ENCODE measurements at places on chromosomes 13 and 19.

- DNase-seq = no peak
Measured at GRCh38 chr13:46361276-46361934, 25.6 kb downstream of the RUBCNL start.

DNA sequence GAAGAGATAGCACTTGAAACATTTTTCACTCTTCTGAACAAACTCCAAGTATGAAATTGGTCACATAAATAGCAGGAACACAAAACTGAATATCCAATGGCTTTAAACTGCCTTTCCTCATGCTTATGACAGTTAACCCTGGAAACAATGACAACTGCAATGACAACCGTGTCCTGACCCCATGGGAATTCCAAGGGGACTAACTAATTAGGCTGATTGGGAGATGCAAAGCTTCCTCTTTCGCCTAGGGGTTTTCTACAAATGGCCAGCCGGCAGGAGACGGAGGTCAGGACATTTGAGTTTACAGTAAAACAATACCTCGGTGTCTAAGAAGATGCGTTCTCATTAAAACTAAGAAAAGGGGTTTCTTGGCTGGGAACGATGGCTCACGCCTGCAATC, 53.0 kb upstream of the URAD start:
- DNase-seq = no peak

DNA sequence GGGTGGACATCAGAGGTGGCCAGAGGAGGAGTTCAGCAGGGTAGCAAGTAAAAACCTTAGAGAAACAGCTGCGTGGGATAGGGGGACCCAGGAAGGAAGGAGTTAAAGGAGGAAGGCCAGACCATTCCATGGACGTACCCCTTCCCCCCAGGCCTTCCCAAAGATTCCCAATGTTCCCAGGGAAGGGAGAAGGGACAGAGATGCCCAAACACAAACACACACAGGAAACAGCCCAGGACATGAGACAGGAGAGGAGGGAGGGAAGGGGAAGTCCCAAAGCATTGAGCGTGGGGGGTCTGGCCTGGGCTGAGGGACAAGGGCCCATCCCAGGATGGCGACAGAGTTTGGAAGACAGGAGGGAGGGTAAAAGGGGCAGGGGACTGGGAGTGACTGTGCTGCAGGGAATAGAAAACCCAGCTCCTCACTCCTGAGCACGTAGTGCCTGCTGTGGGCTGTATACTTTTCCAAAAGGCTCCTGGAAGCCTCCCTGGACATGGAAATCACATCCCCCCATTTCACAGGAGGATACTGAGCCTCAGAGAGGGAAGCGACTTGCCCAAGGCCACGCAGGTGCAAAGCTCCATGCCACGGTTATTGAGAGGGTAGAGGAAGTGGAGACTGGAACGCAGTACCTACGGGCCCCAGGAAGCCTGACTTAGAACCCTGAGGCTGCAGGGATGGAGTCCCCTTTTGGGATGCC, 1.1 kb downstream of the SYDE1 start:
- DNase-seq = no peak

DNA sequence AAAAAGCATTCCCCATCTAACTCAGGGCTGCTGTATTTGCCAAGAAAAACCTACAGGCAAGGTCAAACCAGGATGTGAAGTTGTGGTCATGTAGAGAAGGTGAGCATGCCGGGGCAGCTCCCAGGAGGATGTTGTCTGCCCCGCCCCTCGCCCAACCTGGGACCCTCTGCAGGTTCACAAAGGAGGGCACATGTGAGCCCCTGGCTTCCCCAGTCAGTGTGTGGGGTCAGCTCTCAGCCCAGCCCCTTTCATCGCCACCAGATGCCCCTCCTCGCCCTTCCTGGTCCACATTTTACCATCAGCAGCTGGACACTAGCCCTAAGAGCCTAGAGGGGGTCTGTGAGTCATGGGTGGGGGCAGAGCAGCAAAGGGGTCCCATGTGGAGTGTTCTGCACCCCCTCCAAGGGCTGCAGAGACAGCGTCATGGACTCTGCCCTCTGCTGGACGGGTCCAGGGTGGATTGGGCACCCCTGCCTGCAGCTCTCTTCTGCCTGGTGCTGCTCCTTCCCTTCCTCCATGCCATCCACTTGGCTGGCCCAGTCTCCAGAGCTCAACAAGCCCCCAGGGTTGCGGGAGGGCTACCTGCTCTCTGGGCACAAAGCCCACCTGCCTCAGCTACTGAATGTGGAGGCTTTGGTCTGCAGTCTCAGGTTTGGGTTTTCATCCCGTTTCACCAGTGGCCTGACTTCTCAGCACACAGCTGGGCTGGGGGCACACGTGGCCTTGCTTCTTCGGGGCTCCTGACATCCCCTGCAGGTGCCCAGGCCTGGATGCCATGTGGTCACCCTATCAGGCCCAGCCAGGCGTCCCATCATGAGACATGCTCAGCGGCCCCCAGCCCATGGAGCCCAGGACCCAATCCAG, 3.7 kb downstream of the PLEKHF1 start:
- no peak for DNase-seq

GRCh38 chr13:46025157-46025556, 27.4 kb downstream of the ZC3H13 start:
- no peak for DNase-seq

GRCh38 chr13:24216176-24216575, 55.7 kb downstream of the SPATA13 start:
- DNase-seq = no peak

- no peak for DNase-seq
Measured at GRCh38 chr13:35995136-35995535, 136.0 kb downstream of the DCLK1 start.

- no peak for DNase-seq
Measured at GRCh38 chr13:106310291-106310865, 225.1 kb downstream of the EFNB2 start.
